Thoracic aorta (tissue), 2 donors: ENCODE measurements at places on chromosomes 12 and 14. TPM values are rescaled to one million over a fixed set of nuclear protein-coding genes. Genes with fewer than 3 reads are reported as not detected.
A peak's percentile ranks its signal among the peaks of the same experiment; 100 is the strongest.

GRCh38 chr14:67934087-67934486, 114.5 kb downstream of the RAD51B start:
- no peak for DNase-seq

DNA sequence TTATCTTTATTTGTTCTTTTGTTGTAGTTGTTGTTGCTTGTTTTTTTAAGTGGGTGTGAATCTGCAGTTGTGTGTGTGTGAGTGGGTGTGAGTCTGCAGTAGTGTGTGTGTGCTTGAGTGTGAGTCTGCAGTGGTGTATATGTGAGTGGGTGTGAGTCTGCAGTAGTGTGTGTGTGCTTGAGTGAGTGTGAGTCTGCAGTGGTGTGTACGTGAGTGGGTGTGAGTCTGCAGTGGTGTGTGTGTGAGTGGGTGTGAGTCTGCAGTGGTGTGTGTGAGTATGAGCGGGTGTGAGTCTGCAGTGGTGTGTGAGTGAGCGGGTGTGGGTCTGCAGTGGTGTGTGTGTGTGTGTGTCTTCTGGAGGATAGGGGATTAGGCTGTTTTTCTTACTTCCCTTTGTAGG, 1186.8 kb upstream of the SEL1L start:
- no peak for DNase-seq

DNA sequence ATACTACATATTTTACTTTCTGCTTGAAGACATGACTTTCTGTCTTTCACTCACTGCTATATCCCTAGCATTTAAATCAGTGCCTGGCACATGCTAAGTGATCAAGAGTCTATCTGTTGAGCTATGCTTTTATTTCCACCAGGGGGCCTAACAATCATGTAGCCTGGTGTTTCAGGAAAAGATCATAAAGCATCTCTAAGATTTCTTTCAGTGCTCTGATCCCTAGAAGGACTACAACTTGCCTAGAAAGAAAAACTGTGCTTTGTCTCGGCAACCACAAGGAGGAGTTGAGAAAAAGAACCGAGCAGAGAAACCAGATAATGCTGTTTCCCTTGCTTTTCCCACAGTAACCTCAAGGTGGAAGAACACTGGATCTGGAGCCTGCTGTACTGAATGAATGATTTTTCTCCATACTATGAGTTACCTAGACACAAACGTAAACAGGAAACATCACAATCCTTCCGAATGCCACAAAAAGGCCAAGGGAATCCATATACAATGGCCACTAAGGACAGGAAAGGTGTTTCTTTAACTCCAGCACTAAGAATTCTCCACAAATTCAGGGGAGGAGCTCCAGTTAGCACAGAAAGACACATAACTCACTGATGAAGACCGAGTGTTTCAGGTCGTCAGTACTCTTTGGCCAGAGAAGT, 1.2 kb downstream of the CRY1 start:
- no peak for DNase-seq

- no peak for DNase-seq
Measured at GRCh38 chr12:115956659-115957058, 320.8 kb downstream of the MED13L start.

- no peak for DNase-seq
Measured at GRCh38 chr14:85536833-85537190, 6.9 kb downstream of the FLRT2 start.

GRCh38 chr12:12482150-12482761, 80.4 kb downstream of the DUSP16 start:
- no peak for DNase-seq

DNA sequence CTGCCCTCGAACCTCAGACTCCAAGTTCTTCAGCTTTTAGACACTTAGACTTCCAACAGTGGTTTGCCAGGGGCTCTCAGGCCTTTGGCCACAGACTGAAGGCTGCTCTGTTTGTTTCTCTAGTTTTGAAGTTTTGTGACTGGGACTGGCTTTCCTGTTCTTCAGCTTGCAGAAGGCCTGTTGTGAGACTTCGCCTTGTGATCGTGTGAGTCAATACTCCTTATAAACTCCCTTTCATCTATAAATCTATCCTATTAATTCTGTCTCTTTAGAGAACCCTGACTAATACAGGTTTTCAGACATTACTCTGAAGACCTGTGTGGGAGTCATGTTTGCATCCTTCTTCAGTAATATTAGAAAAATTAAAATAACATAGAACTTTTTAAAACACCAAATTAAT, 289.1 kb downstream of the RMST start:
- no peak for DNase-seq

DNA sequence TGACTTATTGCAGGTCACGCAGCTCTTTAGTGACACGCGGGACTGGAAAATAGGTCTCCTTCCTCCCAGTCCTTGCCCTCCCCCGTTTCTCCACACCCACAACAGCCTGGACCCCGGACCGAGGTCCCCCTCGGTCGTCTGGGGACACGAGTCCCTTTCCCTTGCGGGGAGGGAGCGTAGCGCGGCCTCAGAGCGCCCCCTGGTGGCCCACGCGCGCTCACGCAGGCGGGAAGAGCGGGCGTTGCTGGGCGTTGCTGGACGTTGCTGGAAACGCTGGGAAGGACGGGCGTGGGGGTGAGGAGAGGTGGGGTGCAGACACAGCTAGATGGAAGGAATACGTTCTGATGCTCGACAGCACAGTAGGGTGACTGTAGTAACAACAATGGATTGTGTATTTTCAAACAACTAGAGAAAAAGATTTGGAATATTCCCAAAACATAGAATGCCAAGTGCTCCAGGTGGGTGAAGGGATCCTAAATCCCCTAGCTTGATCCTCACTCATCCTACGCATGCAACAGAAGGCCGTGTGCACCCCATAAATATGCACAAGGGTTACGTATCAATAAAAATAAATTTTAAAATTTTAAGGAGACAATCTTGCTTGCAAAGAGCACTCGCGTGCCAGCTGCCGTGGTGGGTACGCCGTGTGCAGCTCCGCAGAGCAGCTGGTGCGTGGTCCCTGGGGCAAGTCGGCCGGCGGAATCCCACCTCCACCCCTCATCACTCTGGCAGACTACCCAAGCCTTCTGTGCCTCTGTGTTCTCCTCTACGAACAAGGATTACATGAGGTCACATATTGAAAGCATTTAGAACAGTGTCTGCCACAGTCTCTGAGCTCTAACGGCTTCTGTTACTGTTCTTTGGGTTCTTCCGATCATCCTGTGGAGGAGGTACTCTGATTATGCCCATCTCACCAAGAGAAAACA, 87.4 kb downstream of the B4GALNT3 start:
- DNase-seq: no peak

- DNase-seq: no peak
Measured at GRCh38 chr12:89384050-89384758, 31.9 kb upstream of the DUSP6 start.

DNA sequence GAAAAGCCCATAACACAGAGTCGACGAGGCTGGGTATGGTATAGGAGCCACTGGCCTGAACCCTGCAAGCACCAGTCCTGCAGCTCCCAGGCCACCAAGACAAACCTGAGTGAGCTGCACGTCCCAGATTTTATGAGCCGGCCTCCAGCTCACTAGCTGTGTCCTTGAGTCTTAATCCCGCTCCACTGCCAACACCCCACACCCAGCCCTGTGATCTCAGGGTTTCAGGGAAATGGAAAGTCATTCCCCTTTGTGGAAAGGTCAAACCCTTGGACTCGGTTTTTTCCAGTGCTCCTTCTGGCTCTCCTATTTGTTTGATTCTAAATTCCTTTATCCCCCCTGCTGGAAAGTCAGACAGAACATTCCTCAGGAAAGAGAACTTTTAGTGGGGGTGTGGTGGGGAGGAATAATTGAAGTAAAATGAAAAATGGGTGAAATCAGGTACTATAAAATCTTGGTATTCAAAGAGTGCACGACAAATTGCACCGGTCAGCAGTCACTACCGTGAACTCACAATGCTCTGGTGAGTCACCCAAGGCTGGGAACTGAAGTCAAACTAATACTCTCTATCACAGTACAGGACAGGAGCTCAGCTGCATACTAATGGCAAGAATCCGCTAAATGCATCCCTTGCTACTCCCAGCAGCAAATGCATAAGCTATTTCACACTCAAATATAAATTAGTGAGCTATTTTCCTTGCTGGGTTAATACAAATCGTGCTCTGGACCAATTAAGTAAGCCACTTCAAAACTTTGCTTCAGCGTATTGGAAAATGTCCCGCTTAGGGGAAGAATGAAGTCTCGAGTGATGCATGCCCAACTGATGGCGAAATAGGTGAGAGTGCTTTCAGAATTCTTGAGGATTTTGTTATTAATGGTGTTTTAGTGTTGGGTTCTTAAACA, 9.0 kb downstream of the PITPNM2 start:
- DNase-seq: peak; percentile 47

- no peak for DNase-seq
Measured at GRCh38 chr14:98692832-98693231, 579.2 kb downstream of the BCL11B start.

DNA sequence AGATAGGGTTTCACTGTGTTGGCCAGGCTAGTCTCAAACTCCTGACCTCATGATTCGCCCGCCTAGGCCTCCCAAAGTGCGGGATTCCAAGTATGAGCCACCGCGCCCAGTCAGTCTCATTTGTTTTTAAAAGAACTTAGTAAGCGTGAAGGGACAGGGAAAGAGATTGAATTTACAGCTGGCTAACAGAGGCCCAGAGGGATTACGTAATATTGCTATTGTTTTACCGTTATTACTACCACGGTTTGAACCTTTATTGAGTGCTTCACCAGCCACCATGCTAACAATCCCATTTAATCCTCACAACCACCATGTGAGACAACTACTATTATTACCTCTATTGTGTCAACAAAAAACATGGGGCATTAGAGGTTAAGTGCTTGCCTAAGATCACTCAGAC, 26.7 kb upstream of the BLTP3B start:
- no peak for DNase-seq

DNA sequence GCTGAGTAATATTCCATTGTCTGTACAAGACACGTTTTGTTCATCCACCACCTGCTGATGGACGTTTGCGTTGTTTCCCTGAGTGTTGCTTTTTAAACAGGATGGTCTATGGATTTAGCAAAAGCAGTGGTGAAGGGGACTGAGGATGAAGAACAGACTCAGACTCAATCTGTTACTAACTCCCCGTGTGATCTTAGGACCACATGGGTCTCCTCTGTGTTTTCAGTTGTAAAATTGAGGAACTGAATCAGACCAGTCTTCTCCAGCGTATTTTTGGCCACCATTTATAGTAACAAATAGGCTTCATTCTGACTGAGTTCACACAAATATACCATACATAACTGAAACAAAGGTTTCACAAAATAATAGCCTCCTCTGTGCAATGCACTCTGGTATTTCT, 85.6 kb downstream of the FOXN3 start:
- no peak for DNase-seq

- no peak for DNase-seq
Measured at GRCh38 chr14:104852280-104852663, 12.8 kb upstream of the CEP170B start.

GRCh38 chr12:131950182-131950913, 606 bp downstream of the EP400 start:
- DNase-seq: no peak

GRCh38 chr12:109192358-109192757, 76.0 kb downstream of the ACACB start:
- DNase-seq: no peak

DNA sequence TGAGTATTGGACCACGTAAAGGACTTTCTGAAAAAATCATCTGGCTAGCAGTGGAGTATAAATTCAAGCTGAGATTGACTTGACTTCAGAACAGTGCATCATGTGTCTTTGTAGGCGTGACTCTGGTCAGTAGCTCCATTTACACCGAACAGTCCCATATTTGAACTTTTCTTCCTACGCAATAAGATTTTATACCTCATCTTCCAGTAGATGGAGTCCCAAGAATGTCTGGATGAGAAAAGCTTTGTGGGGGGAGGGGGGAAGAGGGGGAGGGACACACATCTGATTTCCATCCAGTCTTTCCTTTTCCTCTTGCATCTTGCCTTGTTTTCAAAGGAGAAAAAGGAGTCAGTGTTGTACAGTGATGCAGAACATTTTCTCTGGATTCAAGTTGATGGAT, 241.0 kb downstream of the EMP1 start:
- DNase-seq: no peak

DNA sequence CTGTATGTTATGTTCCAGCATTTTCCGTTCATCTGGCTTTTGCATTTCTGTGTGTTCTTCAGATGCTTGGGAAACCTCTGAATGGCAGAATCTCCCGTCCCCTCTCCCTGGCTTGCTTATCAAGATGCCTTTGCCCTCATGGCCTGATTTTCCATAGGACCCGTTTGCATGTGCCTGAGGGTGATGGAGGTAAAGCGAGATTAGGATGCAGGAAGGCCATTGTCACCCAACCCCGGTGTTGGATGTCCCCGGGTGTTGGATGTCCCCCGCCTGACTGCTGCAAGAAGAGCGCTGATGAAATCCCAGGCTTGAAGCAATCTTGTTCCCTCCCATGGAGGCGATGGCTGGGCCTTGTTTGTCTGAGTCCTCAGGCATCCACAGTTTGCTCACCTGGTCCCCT, 9.6 kb downstream of the BRI3BP start:
- DNase-seq: no peak

- DNase-seq: no peak
Measured at GRCh38 chr14:27025648-27026047, 427.8 kb upstream of the NOVA1 start.

DNA sequence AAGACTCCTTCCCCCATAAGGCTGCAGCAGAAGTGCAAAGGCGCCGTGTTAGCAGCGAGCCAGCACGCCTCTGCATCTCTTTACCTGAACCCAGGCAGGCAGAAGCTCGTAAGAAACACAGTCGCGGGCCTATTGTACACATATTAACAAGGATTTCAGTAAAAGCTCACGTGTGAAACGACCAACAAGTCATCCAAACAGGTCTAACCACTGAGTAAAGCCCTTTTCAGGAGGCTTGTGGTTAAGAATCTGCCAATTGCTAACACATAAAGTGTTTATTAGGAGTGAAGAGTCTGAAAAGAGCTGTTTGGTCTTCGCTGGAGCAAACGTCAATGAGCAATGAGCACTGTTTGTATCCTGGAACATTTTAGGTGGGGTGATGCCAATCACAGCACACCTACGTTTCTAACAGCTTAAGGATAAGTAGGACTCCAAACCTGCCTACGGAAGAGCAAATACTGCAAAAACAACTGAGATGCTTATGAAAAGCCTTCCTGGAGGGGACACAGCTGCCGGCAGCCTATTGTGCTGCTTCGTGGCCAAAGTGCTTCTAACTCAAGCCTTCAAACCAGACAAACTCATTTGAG, 43.1 kb downstream of the PRKAB1 start:
- DNase-seq: no peak

Gene TBC1D30
- total RNA-seq: 19.0 TPM

Gene NOPCHAP1
- 3.5 TPM for total RNA-seq

Gene NEUROD4
- not detected for total RNA-seq

Gene RD3L
- total RNA-seq: not detected

Gene TGM1
- total RNA-seq: 0.21 TPM

Gene MTRFR
- 17.2 TPM for total RNA-seq

Gene KERA
- total RNA-seq: not detected

Gene KRT77
- not detected for total RNA-seq

Gene DPPA3
- total RNA-seq: not detected

Gene C1QL4
- total RNA-seq: not detected

Gene SMIM41
- total RNA-seq: not detected

Gene KRT3
- total RNA-seq: not detected

Gene TAS2R7
- total RNA-seq: not detected

Gene SLCO1B3
- total RNA-seq: not detected
